Glomerular endothelial cell (primary cell): ENCODE measurements at places on chromosomes 16 and 17.

DNA sequence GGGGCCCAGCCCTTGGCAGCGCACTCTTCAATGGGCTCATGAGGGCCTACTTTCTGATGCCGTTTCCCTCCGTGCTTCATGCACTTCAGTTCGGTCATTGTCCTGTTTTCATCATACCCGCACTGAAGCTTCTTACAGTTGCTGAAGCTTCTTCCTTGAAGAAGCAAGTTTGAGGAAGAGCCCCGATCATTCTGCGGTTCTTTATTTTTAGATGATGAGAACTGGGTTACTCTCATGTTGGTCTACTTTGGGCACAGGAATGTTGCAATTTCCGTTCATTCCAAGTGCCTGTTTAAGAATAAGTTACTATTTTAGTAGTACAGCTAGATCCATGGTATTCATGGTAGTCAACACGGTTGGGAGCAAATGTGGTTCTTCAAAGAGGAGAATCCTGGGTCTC is 587.7 kb upstream of the HSBP1 start:
- DNase-seq: no peak

DNA sequence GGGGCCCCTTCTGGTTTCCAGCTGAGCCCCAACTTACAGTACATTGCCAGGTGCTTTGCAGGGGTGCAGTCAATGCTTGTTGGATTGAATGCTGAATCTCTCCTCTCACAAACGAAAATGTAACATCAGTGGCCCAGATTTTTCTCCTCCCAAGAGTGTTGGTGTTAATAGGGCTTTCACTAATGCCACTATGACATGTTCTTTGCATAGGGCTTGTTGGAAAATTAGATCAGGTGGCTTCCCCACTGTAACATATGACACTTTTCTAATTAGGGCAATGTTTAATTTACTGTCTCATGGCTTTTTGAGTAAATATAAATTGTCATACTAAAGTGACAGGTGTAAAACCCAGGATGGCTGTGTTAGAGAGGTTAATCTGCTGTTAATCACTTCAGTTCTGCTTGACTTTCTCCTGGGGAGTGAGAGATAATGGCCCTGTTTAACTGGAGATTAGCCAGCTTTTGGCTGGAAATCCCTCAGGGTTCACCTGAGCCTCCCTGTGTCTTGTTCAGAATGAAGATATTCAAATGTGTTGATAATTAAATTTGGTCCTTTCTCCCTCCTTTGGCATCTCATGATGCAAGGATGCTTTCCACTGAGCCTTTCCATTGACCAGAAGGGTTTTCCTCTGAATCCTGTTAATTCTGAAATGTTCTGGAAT is 502.3 kb downstream of the RBFOX1 start:
- DNase-seq: no peak

DNA sequence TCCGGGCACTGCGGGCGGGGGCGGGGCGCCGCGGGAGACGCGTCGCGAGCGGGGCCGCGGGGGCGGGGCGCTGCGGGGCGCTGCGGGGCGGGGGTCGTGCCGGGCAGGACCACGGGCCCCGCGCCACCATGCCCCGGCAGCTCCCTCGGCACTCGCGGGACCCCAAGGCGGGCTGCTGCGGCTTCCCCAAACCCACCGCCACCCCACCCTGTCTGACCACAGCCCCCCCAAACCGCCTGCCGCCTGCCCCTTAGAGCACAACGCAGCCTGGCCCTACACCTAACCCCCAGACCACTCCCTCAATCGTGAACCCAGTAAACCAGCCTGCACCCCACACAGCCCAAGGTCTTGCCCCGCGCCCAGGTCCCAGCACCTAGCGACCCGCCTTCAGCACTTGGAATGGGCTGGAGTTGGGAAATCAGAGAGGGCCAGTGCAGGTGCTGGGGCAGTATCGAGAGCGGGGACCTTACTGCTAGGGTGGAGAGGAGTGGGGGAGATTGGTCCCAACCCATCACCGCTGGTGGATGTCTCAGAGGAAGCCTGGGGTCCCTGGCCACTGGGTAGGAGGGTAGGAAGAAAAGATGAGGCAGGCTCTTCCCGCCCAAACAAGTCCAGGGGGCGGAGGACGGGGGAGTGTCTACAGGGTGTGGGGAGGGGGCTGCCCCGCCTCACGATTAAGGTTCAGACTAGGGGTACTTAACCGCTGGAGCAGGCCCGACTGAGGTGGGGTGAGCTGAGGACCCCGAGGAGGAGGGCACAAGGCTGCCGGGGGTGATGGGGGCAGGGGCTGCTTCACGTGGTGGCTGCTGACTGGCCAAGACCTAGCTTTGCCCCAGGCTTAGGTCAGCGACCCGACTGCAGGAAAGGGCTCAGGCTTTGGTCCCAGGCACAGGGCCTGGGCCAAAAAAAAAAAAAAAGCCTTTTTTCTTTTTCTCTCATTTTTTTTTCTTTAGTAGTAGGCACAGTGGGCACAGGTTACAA is 539 bp upstream of the VAMP2 start:
- DNase-seq: no peak

DNA sequence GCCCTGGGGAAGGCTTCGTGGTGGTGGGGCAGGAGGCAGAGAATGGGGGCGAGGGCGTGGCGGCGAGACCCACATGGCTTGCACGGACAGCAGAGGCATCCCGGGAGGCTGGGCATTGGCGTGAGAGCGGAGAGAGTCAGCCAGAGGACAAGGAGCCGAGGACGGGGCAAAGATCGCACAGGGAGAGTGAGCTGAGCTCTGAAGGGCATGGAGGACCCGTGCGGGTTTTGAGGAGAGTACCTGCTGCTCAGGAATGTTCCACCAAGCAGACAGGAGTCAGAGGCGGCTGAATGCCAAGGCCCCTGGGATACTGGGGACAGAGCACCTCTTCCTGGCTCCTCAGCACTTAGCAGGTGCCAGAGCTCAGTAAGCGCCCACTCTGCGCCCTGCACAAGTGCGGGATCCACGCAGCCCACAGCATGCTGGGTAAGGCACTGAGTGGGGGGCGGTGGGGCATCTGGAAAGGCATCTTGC is 47.8 kb downstream of the ARHGAP27 start:
- DNase-seq: no peak

DNA sequence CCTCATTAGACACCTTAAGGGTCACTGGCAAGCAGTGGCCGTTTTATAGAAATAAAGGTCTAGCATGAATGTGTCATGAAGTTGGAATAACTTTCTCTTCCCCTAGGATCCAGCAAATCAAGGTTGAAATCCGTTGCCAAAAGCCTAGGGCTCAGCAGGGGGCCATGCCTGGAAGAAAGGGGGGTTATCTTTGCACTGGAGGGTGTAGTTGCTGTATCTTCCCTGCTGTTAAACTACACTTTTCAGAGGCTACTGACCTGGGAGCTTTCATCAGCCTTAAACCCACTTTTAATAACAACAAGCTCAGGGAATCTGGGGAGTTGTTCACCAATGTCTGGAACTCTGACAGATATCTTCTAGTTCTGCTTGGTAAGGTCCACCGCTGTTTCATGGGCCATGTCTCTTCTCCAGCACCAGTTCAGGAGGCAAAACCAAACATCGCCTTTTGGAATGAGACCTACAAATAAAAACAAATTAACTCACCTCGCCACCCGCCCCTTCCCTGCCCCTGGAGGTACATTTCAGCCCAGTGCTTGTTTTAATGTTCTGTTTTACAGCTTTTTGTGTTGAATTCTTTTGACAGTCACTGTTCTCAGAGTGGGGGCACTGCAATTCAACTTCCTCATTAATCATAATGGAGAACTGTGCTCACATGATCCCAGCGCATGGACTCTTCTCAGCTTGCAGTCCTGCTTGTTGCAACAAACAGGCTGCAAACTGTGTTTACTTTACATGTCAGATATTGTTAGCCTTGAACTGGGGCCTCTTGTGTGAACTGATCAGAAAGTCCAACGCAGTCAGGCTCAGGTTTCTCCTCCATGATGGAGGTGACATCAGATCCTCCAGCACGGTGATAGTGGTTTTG is 508.7 kb downstream of the KCNJ2 start:
- no peak for DNase-seq

- no peak for DNase-seq
Observed at GRCh38 chr17:50637829-50638605, 3.3 kb downstream of the ABCC3 start.

GRCh38 chr16:17177242-17177958 is 293.4 kb downstream of the XYLT1 start:
- DNase-seq: no peak

DNA sequence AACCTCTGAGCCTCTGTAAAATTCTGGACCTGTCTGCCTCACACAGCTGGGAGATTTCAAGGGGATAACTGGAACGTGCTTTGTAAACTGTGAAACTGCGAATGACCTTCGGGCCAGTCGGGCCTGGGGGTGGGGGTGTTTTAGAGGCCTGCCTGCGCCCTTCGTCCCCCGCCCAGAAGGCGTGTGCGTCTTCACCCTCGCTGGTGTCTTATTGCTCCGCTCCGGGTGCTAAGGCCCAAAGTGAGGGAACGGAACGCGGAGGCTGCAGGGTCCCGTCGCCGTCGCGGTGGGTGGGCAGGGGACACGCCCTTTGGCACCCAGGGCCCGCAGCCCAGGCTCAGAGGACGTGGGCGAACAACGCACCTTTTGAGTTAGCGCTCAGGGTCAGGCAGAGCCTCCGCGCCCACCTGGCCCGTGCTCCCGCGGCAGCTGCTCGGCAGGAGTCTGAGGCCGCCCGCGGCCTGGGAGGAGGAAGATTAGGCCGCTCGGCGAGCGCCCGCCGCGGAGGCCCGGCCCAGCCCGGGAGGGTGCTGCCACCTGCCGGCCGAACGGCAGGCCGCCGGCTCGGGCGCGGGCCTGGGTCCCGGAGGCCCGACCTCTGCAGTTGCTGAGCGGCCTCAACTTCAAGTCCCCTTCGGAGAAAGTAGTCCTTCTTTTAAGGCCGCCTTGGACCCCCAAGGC is 29.7 kb downstream of the DCAKD start:
- DNase-seq: no peak

DNA sequence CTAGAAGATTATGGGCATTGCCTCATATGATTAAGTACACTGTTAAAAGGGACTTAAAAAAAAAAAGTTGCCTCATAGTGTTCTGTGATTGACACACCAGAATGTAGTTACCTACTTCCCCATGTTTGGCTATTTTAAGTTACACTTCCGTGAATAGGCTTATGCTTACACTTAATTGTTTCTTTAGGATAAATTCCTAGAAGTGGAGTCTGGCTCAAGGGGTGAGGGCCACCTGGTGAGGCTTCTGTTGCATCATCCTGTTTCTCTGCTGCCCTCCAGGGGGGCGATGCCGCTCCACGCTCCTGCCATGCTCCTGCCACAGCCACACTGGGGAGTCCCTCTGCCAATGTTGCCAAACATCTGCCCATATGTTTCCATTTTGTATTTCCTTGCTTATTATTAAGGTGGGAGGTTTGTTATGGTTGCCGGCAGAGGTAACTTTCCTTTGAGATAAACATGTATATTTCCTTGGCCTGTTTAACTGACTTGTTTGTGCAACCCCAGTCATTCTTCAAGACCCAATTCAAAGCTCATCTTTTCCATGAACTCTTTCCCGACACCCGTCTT is 73.1 kb downstream of the KSR1 start:
- no peak for DNase-seq

DNA sequence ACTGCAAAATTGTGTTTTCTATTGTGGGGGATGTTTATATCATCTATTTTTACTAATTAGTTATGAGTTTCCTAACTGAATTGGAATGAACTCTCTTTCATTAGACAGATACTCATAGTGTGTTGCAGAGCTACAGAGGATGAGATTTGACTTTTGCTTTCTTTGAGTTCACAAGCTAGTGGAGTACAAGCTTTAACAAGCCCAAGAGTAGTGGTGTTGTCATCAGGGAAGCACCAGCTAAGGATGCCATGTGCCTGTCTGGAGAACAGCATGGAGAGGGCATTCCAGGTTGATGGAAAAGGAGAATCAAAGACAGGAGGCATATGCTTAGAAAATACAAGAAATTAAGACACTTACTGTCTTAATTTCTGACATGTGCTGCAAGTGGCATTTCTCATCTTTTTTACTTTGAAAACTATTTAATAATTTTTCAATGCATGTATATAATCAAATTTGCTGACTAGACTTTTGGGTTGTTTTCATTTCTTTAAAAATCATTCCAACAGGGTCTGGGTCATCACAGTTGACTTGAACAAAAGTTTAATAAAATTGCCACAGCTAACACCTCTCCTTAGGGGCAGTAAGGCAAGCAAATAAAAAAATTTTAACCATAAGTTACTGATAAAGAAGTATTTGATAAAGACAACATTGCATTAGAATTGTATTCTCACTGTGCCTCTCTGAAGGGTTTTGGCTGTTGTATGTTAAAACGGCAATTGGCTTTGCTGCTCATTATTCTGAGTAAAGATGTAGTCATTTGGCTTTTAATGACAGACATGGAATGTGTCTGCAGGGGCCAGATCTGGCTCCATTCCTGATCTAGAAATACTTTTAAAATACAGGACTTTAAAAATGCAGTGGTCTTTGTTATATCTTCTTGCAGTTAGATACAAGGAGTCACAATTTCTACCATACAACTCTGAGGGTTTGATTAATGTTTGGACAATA is 323.7 kb upstream of the CDH11 start:
- no peak for DNase-seq

DNA sequence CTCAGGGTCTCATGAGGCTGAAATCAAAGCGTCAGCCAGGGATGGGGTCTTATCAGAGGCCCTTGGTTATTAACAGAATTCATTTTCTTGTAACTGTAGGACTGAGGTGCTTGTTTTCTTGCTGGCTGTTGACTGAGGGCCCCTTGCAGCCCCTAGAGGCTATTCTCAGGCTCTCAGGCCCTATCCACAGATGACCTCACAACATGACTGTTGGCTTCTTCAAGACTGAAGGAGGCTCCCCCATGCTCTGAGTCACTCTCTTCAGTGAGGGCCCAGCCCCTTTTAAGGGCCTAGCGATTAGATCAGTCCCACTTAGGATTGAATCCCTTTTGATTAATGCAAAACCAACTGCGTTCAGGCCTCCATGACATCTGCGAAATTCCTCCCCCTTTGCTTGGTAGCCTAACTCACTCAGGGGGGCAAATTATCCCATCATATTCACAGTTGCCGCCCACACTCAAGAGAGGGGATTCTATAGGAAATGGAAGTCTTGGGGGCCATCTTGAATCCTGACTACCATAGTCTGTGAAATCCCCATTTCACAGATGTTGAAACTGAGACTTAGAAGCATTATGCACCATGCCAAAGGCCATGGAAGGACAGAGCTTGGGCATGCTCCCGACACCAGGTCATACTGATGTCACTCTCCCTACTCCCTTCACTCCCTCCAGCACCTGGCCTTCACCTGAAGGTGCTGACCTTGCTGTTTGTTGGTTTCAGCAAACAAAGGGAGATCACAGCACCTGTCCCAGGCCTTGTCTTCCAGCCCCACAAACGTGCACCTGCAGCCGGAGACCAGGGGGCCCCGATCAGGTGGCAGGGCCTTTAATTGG is 592.3 kb downstream of the MAF start:
- no peak for DNase-seq

DNA sequence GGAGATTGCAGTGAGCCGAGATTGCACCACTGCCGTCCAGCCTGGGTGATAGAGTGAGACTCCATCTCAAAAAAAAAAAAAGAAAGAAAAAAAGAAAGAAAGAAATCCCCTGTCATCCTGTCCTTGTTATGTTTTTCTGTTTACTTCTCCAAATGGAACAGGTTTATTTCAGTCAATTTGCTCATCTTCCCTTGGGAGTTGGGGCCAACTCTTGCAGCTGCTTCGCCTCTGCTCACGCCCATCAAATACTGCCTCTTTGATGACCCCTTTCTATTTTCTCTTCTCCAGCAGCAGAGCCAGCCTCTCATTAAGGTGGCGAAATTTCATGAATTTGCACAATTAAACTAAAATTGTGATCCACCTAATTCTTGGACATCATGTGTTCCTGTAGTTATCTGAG is 173.4 kb downstream of the ZNF18 start:
- no peak for DNase-seq

GRCh38 chr17:79176792-79177601 is 102.4 kb downstream of the ENGASE start:
- DNase-seq: no peak
